ENCODE measurements at places on chromosomes 7 and 10.

DNA sequence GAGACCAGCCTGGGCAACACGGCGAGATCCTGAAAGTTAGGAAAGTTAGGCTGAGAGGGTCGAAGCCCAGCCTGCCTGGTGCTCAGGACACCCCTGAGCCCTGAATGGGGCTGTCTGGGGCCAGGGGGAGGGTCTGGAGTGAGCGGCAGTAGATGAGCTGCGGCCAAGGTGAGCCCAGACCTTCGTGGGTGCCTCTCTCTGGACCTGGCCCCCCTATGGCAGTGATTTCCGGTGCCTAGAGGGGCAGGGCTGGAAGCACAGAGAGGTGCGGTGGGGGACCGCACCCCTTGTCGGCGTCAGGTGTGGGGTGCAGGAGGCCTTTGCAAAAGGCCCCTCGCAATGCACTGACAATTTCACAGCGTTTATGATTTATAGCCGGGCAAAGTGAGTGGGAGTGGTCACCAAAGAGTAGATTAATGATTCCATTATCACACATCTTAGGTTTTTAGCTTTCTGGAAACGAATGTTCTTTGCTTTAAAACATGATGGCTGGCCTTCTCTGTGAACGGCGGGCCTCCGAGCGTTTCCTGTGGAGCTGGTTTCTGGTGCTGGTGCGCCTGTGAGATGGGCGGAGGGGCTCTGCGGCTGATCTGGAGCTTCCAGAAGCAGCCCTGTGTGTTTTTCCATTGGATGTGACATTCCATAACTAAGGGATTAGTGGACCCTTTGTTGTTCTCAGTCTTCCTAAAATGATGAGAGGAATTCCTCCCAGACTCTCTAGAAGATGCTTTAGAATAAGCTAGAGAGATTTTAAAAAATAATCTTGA is 171.0 kb upstream of the ZNF32 start:
- DNase-seq = peak; percentile 57

- no peak for DNase-seq
Measured at GRCh38 chr7:101731502-101732084, 85.8 kb upstream of the CUX1 start.

DNA sequence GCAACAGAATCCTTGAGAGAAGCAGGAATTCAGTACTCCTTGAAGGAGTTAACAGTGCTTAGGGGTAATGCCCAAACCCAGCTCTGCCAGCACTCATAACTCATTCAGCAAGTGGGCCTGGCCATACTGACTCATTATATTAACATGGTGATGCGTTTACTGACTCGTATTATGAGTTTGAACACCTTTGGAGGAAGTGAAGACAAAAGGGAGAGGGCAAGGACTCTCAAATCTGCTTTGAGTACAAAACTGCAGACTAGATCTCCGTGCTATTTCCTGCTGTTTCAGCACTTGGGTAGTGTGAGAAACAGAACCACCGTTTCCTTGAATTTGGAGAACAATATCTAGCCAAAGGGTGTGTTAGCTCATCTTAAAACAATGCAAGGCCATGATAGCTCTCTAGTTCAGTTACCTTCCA is 30.8 kb downstream of the SLC16A9 start:
- peak; percentile 52 for DNase-seq

- no peak for DNase-seq
Measured at GRCh38 chr10:86849181-86849894, 92.9 kb downstream of the BMPR1A start.

GRCh38 chr10:97564776-97565175 is 7.8 kb upstream of the ANKRD2 start:
- no peak for DNase-seq

GRCh38 chr7:92633211-92633906 is 43.2 kb upstream of the FAM133B start:
- DNase-seq = peak; percentile 64

DNA sequence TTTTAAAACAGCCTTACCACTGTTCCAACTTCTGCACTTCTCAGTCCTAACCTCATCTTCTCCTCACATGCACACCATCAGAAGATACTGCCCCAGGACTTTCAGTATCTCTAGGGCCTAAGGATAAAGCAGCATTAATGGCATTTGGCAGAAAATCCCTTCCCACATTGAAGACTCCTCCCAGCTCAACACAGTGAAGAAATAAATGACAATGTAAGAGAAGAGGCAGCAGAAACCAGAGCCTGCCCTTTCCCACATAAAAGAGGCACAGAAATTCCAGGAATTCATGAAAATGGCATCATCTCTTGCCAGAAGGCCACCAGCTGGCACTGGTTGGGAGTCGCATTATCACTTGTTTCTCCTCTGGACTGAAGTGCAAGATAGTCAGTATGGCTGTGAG is 3.7 kb downstream of the GCC1 start:
- no peak for DNase-seq

DNA sequence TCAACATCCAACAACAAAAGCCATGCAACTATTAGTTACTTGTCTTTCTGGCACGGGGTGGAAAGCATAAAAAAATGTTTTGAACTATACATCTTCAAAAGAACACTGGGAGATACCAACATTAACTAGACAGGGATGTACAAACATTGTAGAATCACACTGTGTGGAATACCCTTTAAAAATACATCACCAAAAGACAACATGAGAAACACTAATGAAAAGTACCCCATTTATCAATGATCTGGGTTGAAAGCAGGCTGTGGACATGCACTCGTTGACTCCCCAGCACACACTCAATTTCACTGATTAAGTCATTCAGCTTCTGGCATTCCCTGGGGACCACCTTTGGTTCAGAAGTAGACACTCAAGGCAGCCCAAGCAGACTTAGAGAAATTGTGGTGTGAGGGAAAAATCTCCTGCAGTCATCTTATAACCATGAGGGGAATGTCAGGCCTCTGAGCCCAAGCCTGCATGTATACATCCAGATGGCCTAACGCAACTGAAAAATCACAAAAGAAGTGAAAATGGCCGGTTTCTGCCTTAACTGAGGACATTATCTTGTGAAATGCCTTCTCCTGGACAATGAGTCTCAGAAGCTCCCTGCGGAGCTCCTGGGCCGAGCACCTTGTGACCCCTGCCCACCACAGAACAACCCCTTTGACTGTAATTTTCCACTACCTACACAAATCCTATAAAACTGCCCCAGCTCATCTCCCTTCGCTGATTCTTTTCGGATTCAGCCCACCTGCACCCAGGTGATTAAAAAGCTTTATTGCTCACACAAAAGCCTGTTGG is 53.0 kb downstream of the CACUL1 start:
- peak; percentile 57 for DNase-seq

DNA sequence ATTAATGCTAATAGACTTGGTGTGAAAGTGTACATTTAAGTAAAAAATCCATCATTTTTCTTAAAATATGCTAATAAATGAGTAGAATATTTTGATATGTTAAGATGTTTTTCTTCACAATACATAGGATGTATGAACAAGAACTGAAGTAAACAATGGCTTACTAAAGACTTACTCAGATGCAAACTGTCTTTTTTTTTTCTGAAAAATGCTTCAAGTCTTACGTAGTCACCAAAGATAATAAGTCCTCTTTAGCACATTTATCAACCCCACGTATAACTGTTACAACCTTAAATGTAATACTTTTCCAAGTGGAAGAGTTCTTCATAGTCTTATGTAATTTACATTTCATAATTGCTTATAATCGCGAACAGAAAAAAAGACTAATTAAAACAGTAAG is 54.8 kb downstream of the MDFIC start:
- DNase-seq = no peak

GRCh38 chr10:71217266-71218045 is 5.1 kb downstream of the UNC5B start:
- DNase-seq = peak; percentile 86

DNA sequence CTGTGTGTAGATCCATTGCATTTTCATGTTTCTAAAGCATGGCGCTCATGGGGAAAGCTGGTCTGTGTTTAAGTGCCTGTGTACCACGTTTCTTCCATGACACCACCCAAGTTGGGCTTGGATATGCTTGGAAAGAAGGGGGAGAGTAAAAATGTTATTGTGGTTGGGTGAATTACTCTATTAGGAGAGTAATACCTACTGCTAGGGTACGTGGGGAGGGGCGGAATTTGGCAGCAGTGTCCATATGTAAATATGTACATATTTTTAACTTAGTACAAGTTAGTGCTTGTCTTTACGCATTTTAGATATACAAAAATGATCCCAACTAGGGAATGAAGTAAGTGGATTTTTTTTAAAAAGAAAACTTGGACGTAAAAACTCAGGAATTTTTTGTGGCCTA is 42.9 kb upstream of the SAMD8 start:
- no peak for DNase-seq

DNA sequence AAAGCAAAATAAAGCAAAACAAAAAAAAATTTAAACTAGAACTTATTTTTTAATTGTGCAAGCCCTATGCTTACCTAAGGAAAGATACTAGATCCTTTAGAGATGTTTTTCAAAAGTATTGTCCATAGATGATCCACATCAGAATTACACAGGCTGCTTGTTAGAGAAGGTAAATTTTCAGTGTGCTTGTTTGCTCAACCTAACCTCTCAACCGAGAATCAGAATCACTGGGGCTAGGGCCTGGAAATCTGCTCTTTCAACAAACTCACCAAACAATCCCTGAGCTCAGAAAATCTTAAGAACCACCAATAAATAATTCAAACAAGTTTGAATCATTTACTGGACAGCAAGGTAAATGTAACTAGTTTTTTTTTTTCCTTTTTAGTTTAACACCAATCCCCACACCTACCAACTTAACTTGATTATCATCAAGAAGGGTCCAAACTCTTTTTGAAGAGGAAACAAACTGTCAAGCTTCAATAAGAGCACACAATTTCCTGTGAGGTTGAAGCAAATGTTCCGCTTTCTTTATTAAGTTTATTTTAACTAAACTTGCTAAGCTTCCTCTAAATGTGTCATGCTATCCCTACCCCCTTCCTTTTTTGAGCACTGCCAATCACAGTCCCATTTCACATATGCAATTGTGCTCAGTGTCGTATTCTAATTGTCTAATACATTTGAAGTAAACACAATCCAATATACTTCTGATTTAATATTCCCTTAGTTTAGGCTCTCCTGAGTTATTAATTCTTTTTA is 7.4 kb upstream of the TSPAN33 start:
- DNase-seq = no peak

DNA sequence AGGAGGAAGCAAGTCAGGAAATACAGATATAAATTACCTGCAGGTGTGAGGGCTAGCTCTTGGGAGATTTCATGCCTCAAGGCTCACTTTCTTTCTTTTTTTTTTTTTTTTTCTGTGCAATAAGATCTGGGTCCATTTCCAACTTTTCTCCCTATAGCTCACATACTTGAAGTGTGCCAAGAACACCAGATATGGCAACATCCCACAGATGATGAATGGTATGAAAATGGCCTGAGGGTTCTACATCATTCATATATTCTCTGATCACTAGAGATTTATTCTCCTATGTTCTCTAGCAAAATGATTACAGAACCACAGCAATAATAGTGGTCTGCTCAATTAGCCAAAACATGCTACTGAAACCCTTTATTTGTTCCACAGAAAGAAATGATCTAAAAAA is 117.2 kb downstream of the LRRTM3 start:
- DNase-seq = no peak

GRCh38 chr10:72935361-72935760 is 19.2 kb downstream of the PLA2G12B start:
- no peak for DNase-seq

GRCh38 chr10:120131183-120131582 is 238.7 kb downstream of the SEC23IP start:
- DNase-seq = peak; percentile 79

- DNase-seq = no peak
Measured at GRCh38 chr7:41574377-41574776, 128.5 kb downstream of the INHBA start.

GRCh38 chr7:26332698-26333097 is 41.0 kb downstream of the SNX10 start:
- no peak for DNase-seq

DNA sequence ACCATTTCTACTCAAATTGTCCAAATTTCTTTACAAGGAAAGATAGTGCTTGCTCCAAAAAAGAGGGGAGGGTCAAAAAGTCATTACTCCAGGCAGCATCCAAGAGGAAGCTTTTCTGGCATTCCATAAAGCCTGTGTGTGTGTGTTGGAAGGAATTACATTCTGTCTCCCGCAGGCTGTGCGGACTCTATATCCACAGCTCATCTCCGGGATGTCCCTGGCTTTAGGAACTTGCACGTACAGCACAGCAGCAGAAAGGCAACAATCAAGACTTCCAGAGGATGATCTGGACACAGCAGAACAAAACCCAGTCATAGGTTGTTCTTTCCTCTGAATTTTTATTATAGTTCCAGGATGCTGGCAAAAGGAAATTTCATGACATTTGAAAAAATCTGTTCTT is 94.8 kb downstream of the ITIH5 start:
- DNase-seq = no peak

GRCh38 chr10:23780331-23780730 is 341.5 kb downstream of the OTUD1 start:
- no peak for DNase-seq

- no peak for DNase-seq
Measured at GRCh38 chr10:31011665-31012022, 20.0 kb downstream of the ZNF438 start.

DNA sequence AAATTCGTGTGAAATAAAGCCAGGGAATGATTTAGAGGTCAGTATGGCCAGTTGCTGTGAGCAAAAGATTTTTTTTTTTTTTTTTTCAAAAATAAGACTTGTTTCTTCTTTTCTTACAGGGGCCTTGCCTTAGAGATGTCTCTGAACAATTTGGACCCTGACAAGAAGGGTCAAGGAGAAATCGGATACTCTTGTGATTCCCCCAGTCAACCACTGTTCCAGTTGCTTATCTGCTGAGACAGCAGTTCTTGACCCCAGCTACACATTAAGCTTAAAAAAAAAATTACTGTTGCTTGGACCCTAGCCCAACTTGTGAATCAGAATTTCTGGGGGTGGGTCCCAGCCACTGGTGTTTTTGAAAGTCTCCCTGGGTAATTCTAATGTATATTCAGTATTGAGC is 12.0 kb upstream of the FMC1 start:
- DNase-seq = no peak

- DNase-seq = no peak
Measured at GRCh38 chr10:102275343-102275742, 30.0 kb downstream of the GBF1 start.

DNA sequence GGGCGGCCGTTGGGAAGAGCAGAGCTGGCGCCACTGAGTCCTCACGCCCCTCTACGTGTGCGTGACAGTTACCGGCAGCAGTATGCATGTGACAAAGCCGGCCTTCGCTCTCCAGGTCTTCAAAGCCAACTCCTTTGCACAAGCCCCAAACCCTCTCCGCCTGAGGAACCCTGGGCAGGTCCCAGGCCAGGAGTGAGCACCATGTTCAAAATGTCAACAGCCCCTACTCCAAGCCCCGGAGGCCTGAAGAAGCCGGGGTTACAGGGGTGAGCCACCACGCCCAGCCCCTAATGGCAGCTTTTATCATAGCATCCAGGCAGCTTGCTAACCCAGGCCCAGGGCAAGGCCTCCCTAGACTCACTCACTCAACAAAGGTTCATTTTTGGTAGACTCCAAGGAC is 70.8 kb downstream of the OAT start:
- peak; percentile 49 for DNase-seq

GRCh38 chr7:44547536-44548231 is 6.6 kb upstream of the NPC1L1 start:
- DNase-seq = peak; percentile 37

Data from islet precursor cell (in vitro differentiated cells).